ENCODE measurements at places on chromosomes 1 and 21. TPM values are rescaled to one million over a fixed set of nuclear protein-coding genes. Genes with fewer than 3 reads are reported as not detected.

Gene GBP5
- polyA plus RNA-seq, result not detected

Gene PCAT6
- 3.2 TPM for polyA plus RNA-seq

Gene TFF3
- polyA plus RNA-seq, result not detected

Gene GABRD
- not detected for polyA plus RNA-seq

Gene ANKRD34A
- polyA plus RNA-seq, result 1.4 TPM

Gene CBR1
- polyA plus RNA-seq, result 105 TPM

GRCh38 chr1:9235096-9235459, 504 bp downstream of the H6PD start:
- no peak for DNase-seq

GRCh38 chr1:83763361-83764095, 235.4 kb downstream of the TTLL7 start:
- no peak for DNase-seq

DNA sequence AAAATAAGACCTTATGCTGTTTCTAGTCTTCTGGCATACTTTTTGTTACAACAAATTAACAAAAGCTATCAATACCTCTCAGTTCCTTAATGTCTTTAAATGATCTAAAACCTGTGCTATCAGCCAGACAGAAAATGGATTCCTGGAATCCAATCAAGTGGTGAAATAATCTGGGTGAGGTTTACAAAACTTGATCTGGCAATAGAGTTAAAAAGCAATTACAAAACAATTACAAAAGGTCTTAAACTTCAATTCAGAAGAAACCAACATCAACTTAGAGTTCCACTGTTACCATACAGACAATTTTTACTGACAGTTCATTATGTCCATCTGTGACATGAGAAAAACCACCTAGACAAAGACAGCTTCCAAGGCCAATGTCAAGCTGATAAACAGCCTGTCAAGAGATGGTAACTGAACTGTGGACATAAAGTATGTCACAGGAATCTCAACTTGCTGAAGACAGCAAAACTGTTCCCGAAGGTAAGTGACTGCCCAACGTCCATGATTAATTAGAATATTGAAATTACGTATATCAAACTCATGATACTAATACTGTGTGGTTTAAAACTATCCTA, 17.4 kb downstream of the ZZZ3 start:
- DNase-seq, result no peak

DNA sequence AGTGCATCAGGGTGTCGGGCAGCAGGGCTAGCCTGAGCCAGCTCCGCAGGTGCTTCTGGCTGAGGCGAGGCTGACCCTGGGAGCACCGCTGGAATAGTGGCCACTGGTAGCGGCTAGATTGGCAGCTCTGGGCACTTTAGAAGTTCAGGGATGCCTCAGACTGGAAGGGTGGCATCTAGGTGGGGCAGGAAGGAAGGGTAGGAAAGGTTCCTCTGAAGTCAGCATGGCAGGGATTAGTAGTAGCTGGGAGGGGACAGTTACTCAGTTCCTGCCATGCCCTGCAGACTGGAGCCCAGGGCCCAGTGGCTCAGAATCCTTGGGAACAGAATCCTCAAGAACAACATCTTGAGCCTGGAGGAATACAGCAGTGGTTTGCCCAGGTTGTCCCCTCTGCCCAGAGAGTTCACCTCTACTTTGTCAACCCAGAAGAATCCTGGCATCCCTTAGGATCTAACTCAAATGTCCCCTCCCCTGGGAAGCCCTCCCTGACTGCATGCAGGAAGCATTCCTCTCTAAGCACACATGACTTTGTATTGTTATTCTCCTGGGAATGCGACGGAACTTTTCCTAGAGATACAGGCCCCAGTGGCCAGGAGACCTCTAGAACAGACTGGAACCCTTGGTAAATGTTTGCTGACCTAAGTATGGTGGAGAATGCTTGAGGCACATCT, 39.5 kb upstream of the BCAR3 start:
- DNase-seq, result no peak

- no peak for DNase-seq
Observed at GRCh38 chr1:18606443-18607288, 24.0 kb upstream of the PAX7 start.

GRCh38 chr1:166379447-166379846, 212.6 kb upstream of the FAM78B start:
- DNase-seq, result no peak

GRCh38 chr1:6602669-6603237, at the start of gene KLHL21:
KLHL21 (minus strand) TSS chr1:6602869; CDS start chr1:6602817, 52 bp downstream.
- peak; percentile 35 for DNase-seq

- DNase-seq, result no peak
Observed at GRCh38 chr1:20359451-20360330, 69.0 kb downstream of the VWA5B1 start.

- DNase-seq, result no peak
Observed at GRCh38 chr1:192604979-192605620, 29.5 kb downstream of the RGS1 start.

GRCh38 chr1:97010566-97011264, 289.1 kb downstream of the PTBP2 start:
- DNase-seq, result no peak

- DNase-seq, result no peak
Observed at GRCh38 chr1:15620155-15620545, 2.9 kb downstream of the DDI2 start.

- no peak for DNase-seq
Observed at GRCh38 chr1:74481607-74482006, 30.8 kb downstream of the LRRC53 start.
